ENCODE measurements at places on chromosomes 2 and 18.

DNA sequence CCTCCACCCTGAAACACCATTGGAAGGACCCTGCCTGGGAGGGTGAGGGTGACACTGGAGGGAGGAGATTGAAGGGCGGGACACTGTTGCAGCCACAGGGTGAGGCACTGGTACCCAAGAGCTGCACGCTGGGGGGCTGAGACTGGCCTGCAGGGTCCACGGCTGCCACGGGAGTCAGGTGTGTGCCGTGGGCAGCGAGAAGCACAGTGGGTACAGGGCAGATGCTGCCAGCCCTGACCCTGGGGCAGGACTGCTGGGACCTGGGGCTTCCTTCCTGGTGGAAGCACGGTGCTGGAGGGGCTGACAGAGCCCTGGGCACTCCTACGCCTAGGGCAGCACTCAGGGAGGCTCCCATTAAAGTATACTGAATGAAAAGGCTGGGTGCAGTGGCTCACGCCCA is 16.6 kb downstream of the CYS1 start:
- DNase-seq, result no peak

- DNase-seq, result no peak
Measured at GRCh38 chr2:120840795-120841487, 105.3 kb downstream of the GLI2 start.

DNA sequence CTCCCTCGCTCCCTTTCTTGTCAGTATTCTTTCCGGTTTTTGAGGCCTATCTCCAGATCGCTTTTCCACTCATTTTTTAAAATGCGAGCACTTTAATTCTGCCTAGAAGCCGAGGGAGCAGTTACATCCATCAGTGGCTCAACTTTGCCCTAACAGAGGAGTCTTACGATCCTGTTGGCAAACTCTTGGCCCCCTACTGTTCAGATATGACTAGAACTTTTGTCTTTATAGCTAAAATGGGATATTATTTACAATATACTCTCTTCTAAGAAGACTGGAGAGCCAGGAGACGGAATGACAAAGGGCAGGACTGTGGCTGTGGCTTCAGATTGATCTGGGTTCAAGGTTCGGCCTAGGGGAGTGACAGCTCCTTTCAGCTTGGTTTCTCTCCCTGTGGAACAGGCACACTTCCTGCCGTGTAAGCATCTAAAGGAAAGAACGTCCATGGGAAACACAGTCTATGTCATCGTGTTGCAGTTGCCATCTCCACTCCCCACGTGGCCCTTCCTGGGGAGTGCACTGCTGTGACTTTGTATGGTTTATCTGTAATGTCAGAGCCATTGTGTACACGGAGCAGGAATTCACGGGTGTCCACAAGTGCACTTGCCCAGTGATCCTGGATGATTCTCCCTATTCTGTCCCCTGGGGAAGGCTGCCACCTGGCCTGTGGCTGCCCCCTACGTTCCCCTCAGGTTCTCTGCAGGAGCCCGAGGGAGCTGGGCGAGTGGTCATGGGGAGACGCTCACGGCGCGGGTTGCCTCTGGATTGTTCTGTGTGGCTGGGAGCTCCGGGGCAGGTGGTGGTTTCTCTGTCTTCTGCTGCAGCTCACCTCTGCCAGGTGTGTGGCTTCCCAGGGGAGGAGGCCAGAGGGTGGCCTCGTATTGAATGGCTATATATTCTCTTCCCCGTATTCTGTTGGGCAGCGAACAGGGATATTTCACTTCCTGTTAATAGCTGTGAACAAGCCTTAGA is 222.0 kb downstream of the LDLRAD4 start:
- no peak for DNase-seq

- DNase-seq, result no peak
Measured at GRCh38 chr2:33134791-33135560, 188.2 kb downstream of the LTBP1 start.

DNA sequence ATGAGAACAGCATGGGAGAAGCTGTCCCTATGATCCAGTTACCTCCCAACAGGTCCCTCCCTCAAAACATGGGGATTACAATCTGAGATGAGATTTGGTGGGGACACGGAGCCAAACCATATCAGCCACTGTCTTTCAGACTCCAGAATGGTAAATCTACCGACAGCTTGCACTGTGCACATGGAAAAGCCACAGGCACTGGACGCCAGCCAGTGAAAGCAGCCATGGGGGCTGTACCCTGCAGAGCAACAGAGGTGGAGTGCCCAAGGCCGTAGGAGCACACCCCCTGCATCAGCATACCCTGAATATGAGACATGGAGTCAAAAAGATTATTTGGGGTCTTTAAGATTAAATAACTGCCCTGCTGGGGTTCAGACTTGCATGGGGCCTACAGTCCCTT is 218.4 kb downstream of the PDE1A start:
- DNase-seq, result no peak

GRCh38 chr18:22387364-22387763 is 30.4 kb downstream of the CTAGE1 start:
- DNase-seq, result no peak

- no peak for DNase-seq
Measured at GRCh38 chr2:53753041-53753440, 14.6 kb upstream of the CHAC2 start.

DNA sequence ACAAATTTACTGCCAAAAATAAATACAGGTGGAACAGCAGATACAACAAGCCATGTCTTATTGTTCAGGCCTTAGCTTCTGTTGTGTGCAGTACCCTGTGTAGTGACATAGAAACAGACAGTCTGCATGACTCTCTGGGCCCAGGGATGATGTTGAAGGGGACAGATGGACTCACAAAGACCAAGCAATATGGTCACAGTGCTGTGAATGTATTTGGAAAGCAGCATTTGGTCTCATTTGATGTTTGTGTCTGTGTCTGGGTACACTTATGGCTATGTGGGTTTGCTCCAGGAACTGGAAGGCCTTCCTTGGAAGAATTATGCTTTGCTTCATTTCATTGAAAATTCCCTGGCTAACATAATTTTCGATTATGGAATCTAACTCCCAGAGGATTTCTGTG is 158.5 kb downstream of the CDC42EP3 start:
- DNase-seq, result no peak

DNA sequence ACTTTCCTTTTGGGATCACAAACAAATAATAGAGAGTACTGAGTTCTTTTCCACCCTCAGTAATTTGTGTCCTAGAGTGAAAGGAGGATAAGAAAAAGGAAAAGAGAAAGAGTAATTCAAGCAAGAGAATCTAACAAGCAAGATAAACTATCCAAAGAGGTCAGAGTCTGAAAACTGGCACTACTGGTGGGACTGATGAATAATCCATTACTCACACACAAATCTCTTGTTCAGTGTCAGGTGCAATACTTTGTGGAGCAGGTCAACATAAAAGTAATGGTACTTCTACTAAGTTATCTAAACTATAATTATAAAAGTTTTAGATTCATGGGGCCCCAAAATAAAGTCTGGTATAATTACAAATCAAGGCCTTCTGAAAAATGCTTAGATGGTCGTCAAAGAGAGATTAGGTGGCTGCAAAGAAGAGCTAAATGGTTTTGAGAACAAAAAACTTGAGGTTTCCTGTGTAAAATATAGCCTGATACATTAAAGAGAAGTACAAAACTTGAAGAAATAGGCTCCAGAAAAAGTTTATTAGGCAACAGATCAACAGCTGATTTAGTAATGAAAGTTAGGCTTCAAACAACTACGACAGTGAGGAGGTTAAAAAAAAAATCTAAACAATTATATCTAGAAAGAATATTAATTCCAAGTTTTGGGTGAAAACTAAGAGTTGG is 109.4 kb downstream of the BAZ2B start:
- DNase-seq, result no peak

DNA sequence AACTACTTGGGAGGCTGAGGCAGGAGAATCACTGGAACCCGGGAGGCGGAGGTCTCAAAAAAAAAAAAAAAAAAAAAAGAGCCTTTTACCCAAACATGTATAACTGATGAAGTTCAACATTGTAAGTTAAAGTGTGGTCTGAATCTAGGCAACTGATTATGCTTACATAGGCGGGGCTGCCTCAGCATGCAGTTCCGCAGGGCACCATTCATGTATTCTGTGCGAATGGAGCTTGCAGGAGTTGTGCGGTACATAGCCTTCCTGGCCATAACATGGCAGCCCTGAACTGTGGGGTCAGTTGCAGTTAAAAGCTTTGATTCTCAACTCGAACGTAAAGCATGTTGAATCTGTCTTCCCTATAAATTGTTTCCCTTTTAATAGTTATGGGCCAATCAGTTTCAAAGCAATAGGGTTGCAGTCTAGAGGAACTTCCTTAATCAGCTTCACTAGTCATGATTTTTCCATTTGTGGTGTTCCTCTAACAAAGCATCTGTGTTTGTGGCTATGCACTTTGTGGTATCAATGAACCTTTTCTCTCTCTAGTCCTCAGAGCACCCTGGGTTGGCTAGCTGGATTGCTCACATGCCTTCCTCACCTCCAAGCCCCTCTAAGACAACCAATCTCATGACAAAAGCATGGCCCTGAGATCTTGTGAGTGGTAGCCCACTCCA is 30.6 kb upstream of the CEP68 start:
- no peak for DNase-seq

GRCh38 chr2:49004036-49004626 is 150.2 kb downstream of the FSHR start:
- DNase-seq, result no peak

DNA sequence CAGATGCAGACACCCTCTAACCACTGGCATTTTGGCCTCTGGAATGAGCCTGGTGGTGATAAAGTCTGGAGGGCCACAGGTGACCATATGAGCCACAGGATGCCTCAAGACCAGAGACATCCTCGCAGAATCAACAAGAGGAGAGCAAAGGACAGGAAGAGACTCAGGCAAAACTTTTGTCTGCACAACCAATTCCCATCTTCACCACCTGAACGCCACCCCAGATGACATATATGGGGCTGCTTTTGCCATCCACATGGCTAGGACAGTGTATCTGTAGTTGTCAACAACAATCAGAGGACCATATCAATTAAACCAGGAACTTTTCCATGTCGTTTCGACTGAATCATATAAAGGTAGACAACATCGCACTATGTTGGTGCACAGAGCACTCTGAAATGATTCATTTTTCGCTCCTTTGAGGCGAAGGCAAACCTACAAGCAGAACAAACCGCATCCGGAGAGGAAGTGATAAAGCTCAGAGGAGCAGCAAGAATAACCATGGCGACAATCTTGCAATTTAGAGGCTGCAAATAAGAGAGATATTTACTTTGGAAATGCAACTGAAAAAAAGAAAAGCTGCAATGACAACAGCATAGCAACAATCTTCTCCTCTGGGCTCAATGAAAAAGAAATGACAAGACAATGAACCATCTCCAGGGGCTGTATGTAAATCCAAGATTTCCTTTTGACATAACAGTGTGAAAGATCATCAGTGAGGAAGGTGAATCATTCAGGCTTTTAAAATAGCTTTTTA is 204.5 kb downstream of the ARL4C start:
- DNase-seq, result peak; percentile 64

DNA sequence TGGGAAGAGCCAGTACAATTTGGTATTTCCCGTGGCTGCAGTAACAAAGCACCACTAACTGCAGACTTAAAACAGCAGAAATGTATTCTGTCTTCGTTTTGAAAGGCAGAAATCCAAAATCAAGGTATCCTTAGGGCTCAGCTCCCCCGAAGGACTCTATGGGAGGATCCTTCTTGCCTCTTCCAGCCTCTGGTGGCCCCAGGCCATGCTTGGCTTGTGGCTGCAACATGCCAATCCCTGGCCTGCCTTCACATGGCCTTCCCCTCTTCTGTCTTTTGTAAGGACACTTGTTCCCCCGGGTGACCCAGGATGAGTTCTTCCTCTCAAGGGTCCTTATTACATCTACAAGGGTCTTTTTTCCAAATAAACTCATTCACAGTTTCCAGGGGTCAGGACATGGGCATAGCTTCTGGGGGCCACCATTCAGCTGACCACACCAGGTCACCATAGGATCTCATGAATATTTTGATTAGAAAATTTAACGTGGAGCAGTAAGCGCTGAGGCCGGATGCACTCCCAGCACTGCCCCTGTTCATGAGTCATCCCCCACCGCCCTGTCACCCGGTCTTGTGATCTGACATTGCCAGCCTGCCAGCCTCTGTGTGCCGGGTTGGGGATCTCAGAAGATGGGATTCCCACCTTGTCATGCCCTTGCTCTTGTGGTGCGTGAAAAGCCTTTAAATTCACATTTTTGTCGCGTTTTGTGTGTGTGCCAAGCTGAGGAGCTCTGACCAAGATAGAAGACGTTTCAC is 61.2 kb upstream of the B3GNT7 start:
- DNase-seq, result no peak

DNA sequence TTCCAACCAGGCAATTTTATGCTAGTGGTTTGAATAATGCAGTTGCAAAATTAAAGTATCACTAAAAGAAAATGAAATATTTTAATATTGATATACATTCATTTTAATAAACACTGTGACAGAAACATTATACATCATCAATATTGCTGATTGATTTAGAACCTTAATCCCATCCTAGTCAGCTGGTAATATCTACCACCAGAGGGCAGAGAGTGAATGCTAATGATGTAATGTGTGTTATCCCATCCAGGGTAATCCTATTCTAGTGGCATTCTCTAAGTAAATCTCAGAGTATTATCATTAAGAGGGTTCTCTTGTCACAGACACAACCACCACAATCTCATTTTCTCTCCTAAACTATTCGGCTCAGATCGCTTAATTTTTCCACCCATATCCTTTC is 477.4 kb downstream of the CPS1 start:
- no peak for DNase-seq

GRCh38 chr2:98487806-98488189 is 43.1 kb downstream of the INPP4A start:
- peak; percentile 62 for DNase-seq

DNA sequence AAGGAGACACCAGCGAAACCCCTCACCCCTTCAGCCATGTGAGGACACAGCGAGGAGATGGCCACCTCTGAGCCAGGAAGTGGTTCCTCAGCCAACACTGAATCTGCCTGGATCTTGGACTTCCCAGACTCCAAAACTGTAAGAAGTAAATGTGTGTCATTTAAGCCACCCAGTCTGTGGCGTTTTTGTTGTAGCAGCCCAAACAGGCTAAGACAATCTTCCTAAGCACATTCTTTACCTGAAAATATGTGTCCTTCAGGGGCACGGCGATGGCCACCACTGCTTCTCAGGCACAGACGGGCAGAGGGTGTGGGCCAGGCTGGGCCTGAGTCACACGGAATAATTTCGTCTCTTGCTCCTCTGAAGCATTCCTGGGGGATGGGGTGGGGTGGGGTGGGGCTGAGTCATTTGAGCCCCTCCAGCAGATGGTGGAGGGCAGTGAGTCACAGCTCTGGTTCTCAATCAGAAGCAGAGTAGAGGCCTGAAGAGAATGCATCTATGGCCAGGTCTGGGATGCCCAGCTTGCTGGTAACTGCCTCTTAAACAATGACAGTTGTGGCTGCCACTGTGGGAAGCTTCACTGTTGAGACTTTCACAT is 142.4 kb downstream of the CAPN13 start:
- peak; percentile 28 for DNase-seq

GRCh38 chr2:75182606-75183005 is 16.7 kb downstream of the TACR1 start:
- DNase-seq, result no peak

DNA sequence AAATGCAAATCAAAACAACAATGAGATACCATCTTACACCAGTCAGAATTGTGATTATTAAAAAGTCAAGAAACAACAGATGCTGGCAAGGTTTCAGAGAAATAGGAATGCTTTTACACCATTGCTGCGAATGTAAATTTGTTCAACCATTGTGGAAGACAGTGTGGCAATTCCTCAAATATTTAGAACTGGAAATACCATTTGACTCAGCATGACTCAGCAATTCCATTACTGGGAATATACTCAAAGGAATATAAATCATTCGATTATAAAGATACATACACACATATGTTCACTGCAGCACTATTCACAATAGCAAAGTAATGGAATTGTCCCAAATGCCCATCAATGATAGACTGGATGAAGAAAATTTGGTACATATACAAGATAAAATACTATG is 516.7 kb downstream of the ERBB4 start:
- DNase-seq, result no peak
